ENCODE measurements at places on chromosomes 11 and 22. TPM values are rescaled to one million over a fixed set of nuclear protein-coding genes. Genes with fewer than 3 reads are reported as not detected.

DNA sequence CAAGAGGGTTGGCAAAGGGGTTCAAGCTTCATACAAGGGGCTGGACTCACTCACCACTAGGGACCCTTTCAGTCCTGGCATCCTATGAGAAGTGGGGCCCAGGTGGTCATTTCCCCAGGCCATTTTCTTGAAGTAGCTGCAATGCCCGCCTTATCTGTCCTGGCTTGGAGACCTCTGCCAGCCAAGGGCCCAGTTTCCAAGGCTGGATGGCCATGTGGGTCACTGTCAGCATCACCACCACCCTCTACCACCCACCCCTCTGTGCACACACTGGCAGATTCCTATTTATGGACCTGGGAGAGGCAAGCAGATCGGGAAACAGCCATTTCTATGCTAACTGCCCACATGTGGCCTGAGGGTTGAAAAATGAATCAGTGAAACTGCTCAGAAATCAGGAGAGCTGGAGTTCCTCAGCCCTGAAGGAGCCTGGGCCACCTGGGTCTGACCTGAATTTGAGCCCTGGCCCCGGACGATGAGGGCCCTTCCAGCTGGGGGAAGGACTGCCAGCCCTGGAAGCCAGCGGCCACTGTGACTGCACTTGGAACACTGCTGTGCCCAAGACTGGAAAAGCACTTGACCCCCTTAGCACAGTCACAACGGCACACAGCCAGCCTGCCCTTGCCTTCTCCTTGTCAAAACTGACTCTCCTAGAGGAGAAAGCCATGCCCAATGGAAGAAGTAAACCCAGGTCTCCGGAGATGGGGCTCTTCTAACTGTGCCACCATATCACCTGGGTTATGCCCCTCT, 442.2 kb downstream of the BUD13 start:
- no peak for DNase-seq

DNA sequence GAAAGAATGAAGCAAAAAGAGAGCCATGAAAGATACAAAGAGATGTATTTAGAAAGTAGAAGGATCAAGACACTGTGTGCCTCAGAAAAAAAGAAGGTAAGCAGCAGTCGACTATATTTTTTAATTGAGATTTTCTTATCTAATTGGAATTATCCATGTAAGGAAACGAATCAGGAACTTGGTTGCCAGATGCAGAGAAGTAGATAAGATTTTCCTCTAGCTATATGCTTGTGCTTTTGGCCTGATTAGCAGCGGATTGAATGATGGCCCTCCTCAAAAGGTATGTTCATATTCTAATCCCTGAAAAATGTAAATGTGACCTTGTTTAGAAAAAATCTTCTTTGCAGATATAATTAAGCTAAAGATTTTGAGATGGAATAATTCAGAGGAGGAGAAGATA, 43.9 kb upstream of the CARD18 start:
- DNase-seq, result no peak

The ELFN2 gene
- 0.96 TPM for total RNA-seq

- DNase-seq, result peak; percentile 79
Measured at GRCh38 chr11:12769834-12770345, 95.7 kb downstream of the TEAD1 start.

- no peak for DNase-seq
Measured at GRCh38 chr11:72466410-72466809, 32.1 kb upstream of the CLPB start.

All from kidney epithelial cell (primary cell).